Peyer's patch (tissue), 4 donors: ENCODE measurements at places on chromosomes 12 and 14.

GRCh38 chr12:24425601-24425970 lies 476.1 kb upstream of the SOX5 start:
- no peak for DNase-seq

DNA sequence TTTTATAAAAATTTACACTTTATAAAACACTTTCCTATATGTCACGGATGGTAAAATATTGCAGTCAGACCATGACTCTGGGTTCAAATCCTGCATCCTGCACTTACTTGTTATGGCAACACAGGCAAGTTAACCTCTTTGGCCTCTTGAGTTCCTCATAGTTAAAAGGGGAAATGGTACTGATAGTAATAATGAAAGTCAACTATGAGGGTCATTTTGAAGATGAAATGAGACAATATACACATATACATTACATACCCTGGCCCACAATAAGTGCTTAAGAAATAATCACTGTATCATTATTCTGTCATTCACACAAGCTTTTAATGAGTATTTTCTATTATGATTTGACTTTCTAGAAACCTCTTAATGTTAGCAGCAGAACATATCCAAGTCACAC lies 64.4 kb downstream of the C12orf42 start:
- DNase-seq, result no peak

DNA sequence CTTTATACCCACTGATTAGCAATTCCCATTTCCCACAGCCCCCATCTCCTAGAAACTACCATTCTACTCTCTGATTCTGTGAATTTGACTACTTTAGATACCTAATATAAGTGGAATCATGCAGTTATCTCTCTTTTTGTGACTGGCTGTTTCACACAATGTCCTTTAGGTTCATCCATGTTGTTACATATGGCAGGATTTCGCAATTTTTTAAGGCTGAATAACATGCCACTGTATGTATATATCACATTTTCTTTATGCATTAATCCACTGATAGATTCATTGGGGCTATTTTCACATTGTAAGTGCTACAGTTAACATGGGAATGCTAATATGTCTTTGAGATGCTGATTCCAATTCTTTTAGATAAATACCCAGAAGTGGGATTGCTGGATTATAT lies 11.8 kb upstream of the TBK1 start:
- no peak for DNase-seq

GRCh38 chr12:2198005-2198501 lies 145.3 kb downstream of the CACNA1C start:
- DNase-seq, result no peak

GRCh38 chr12:115960868-115961802 lies 316.4 kb downstream of the MED13L start:
- no peak for DNase-seq

DNA sequence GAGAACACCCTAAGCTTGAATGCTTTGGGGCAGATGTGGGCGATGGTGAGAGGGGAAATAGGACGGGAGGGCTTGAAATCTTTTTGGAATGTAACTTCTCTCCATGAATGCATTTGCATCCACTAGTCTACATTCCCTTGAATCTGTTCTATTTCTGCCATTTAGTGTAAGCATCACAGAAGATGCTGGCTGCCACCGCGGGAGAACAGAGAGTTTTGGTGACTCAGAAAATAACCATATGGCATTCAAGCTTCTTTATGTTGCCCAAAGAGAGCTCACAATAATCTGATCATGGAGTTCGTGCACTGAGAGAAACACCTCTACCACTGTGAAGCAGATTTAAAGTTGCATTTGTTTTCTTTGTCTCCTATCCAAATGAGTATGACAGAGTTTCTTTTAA lies 52.6 kb upstream of the OTX2 start:
- DNase-seq, result no peak

GRCh38 chr12:12612358-12612757 lies 682 bp downstream of the CREBL2 start:
- DNase-seq, result no peak

- DNase-seq, result no peak
These were observed 42.2 kb downstream of the PAH start for GRCh38 chr12:102874819-102875218.

DNA sequence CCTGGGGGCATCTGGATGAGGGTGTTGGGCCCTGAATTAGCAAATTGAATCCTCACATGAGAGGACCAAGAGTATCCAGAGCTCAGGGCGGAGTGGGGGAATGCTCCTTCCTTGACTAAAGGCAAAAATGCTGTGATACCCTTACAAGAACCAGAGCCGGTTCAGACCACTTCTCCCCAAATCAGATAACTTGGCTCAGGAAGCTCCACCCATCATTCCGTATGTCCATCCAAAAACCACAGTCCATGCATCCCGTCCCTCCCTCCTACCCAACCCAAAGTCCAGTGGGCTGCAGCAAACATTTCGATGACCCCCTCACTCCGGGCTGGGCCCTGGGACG lies 22.4 kb downstream of the DIO3 start:
- no peak for DNase-seq

DNA sequence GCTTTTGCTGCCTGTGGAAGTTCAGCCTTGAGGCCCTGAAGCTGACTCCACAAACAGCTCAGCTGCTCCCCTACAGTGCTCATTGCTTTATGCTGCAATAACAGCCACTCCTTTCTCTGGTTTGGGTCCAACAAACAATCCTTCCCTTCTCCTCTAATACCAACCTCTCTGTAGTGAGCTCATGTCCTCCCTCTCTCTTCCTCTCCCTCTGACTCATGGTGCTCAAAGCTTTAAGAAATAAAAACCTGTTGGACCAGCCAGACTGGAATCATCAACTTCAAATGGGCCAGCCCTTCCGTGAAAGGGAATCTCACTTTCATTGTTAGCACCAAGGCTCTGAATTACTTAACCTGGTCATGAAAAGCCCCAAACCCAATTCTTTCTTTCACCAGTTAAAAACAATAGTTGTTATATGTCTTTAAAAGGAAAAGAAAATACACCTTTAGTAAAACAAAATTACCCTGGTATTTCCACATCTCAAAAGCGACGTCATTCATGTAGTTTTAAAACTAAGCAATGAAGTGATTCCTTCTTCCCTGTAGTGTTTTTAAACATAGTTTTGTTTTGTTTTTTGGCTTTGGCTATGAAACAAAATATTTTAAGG lies 126.4 kb downstream of the DUSP6 start:
- no peak for DNase-seq

GRCh38 chr14:91154851-91155625 lies 41.2 kb downstream of the DGLUCY start:
- DNase-seq, result peak; percentile 77

GRCh38 chr14:24837280-24838046 lies 203.5 kb upstream of the GZMB start:
- no peak for DNase-seq

DNA sequence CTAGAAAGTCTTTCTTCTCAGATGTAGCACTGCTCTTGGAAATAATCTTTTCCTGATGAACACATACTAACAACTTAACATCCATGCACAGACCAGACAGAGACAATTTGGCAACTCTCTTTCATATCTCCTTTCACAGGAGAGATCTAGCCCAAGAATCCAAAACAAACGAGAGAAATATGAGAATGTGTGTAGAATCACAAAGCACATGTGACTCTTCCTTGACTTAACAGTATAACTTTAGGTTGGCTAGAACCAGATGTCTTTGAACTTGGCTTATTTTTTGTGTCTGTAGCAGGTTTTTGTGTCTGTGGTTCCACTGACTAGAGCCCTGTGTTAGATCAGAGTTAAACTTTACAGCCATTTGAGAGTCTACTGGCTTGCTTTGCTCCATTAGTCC lies 114.2 kb downstream of the STXBP6 start:
- no peak for DNase-seq

DNA sequence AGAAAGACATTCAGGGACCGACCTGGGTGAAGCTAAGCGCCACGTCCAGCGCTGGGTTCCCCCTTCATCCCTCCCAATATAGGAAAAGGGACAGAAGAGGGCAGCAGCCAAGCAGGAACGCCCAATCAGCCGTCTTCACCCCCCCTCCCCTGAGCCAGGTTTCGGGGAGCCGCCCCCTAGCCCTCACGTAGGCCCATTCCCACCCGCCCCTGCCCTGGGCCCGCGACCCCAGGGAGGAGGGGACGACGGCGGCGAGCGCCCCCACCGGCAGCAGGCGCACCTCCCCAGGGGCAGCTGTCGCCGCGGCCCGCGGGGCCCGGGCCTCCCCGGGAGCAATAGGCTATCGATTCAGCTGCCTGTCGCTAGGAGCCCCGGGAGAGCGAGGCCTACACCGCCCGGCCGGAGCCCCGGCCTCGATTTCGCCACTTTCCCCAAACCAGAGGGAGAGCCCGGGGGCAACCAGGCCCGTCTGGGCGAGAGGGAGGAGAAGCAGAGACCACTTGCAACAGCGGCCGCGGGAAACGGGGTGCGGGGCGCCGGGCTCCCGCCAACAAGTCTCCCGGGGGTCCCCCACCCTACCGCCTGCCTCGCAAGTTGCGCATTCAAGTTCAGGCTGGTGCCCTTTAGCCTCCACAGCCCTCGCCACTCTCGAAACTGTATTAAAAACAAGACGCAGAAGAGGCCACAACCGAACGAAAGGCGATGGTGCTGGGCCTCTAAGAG lies 1.3 kb downstream of the DCAF5 start:
- peak; percentile 88 for DNase-seq

DNA sequence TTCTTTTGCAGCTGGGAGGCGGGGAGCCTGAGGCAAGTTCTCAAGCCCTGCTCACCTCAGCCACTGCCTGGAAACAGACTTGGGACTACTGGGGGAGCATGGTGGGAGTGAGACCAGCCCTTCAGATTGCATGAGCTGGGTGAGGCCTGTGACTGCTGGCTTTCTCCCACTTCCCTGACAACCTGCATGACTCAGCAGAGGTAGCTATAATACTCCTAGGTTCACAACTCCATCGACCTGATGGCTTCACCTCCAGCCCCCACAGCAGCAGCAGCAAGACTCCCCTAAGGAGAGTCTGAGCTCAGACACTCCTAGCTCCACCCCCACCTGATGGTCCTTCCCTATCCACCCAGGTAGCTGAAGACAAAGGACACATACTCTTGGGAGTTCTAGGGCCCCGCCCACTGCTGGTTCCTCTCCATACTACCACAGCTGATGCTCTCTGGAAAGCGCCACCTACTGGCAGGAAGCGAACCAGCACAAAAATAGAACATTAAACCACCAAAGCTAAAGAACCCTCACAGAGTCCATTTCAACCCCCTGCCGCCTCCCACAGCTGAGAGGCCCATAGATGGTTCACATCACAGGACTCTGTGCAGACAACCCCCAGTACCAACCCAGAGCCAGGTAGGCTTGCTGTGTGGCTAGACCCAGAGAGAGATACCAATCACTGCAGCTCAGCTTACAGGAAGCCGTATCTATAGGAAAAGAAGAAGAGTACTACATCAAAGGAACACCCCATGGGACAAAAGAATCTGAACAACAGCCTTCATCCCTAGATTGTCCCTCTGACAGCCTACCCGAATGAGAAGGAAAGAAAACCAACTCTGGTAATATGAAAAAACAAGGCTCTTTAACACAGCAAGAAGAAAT lies 68.7 kb downstream of the RPAP3 start:
- no peak for DNase-seq

DNA sequence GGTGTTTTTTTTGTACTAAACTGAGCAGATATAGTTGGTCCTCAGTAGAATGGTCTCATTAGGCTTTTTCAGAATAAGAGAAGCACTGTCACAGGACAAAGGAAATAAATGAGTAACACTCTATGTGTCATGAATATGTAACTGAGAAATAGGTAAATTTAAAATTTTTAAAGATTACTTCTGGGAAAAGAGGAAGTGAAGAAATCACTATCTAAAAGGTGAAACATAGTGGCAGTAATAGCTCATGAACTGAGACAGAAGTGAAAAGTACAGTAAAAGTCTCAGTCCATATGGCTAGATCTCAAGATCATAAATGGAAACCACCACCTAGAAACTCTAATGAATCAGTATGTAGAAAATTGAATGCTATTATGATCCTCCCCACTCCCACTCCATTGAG lies 89.3 kb upstream of the TTC7B start:
- DNase-seq, result no peak

DNA sequence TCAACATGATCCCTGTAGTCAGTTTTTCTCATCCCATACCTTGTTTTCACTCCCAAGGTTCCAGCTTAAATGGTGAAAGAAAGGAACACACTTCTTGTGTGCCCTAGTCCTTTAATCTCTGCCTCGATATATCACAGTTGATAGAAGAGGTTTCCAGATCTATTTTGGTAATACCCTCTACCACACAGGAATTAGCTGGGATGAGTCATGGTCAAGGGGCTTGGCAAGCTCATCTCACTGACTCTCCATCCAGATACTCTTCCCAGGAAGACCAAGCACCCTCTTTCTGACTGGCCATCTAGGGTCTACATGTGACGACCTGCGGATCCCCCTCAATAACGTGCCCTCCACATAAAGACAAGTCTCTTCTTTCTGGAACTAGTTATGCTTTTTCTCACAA lies 277.9 kb downstream of the ITPR2 start:
- no peak for DNase-seq

- no peak for DNase-seq
These were observed 15.6 kb downstream of the NUAK1 start for GRCh38 chr12:106123110-106123509.

- DNase-seq, result no peak
These were observed 4.2 kb upstream of the CLECL1 start for GRCh38 chr12:9736936-9737705.

DNA sequence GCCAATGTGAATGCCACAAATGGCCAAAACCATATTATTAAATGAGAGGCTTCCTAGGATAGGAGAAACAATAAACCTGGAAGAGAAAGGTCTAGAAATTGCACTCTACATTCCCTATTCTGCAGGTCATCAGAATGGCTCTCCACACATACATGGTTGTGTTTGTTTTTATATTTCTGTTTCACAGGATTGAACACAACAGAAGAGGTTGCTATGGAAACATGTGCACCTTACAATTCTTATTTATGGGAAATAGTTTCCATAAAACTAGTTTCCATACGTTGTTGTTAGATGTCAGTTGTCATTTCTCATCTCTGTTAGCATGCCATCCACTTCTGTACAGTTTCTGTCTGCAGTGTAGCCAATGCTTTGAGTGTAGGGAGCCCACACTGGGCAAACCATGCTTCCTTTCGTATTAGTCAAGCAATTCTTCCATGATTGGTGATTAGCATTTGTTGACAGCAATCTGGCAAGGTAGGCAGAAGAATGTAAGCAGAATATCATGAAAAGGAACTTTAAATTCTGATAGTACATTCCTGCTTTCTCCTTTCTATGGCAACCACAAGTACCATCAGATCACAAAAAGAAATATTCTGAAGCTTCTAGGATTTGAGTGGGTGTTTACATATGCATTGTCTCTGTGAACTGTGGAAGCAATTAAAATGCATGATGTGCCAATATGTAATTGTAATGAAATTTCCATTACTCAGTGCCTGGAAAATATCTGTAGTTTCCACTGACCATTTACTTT lies 141.6 kb upstream of the AVPR1A start:
- DNase-seq, result no peak
